GDM1 (cell line): ENCODE measurements at places on chromosomes 1 and 21.

DNA sequence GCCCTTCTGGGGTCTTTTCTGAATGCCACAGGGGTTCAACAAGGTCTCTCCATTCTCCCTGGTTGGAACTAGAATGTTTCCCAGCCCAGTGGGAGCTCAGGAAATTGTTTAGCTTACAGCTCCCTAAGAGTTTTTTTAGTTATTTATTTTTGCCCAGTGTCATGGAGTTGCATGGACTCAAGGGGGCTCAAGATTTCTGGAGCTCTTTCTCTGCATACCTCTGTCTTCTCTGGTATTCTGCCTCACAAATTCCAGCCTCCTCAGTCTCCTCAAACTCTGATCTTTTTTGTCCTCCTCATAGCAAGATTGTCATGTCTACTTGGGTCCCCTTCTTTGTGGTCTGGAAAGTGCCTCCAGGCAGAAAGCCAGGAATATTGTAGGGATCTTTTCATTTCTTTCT is 15.9 kb upstream of the PPP2R5A start:
- DNase-seq: no peak

DNA sequence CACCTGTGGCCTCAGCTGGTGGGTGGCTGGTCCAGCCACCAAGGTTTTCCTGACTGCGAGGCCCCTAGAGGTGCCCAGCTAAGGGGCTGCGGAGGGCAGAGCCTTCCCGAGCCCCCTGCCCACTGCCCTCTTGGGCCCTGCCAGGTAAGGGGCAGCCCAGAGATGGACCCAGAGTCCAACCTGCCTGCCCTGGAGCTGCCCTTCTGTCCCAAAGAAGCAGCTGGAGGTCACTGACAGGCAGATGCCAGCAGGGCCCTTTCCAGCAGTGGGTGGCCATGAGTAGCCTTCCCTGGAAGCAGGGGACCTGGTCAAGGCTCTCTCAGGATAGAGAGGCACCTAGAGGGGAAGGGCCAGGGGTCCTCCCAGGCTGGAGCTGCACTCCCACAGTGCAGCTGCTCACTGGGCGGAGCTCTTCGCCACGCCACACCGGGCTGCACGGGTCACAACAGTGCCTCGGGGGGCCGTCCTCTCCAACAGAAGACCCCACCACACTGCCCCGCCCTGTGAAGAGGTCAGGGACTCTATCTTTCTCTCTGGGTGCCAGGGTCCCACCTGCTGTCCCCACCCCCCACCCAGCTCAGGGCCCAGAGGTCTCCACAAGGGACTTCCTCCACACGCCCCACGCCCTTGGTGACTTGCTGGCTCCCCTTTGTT is 10.9 kb upstream of the GNB1 start:
- DNase-seq: no peak

DNA sequence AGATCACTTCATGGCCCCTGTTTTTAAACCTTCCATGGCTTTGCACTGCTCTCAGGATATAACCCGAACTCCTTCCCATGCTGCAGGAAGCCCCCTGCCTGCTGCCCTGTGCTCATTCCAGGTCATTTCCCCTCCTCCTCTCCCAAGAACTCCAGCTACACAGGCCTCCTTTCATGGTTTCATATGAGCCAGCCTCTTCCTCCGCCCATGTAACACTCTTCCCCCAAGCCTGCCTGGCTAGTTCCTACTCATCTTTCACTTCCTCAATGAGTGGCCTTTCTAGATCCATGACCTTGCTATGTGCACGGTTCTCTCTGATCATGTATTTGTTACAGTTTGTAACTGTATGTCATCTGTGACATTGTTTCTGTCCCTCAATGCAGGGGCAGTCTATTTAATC is 3.1 kb upstream of the NCF2 start:
- peak; percentile 24 for DNase-seq

- no peak for DNase-seq
These were observed 8.8 kb upstream of the CCDC27 start for GRCh38 chr1:3743421-3743820.

DNA sequence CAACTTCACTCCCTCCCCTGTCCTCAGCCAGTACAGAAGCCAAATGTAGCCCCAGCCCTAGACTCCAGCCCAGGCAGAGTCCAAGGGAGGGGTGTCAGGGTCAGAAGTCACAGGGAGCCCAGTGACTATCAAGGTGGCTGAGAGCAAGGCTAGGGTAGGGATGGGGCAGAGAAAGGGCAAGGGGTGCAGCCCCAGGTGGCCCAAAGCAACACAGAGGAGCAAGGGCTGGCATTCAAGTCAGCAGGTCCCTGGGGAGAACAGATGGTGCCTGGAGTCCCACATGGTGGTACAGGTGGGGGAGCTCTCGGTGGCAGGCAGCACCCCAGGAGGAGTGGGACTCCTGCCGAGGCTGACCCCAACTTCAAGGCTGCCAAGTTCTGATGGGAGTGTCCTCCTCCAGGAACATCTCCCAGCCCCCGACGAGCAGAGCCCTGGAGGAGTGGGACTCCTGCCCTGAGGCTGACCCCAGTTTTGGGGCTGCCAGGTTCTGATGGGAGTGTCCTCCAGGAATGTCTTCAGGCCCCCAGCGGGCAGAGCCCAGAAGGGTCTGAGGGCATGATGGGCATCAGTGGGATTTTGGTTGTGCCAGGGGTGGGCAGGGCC is 3.7 kb upstream of the DVL1 start:
- no peak for DNase-seq

DNA sequence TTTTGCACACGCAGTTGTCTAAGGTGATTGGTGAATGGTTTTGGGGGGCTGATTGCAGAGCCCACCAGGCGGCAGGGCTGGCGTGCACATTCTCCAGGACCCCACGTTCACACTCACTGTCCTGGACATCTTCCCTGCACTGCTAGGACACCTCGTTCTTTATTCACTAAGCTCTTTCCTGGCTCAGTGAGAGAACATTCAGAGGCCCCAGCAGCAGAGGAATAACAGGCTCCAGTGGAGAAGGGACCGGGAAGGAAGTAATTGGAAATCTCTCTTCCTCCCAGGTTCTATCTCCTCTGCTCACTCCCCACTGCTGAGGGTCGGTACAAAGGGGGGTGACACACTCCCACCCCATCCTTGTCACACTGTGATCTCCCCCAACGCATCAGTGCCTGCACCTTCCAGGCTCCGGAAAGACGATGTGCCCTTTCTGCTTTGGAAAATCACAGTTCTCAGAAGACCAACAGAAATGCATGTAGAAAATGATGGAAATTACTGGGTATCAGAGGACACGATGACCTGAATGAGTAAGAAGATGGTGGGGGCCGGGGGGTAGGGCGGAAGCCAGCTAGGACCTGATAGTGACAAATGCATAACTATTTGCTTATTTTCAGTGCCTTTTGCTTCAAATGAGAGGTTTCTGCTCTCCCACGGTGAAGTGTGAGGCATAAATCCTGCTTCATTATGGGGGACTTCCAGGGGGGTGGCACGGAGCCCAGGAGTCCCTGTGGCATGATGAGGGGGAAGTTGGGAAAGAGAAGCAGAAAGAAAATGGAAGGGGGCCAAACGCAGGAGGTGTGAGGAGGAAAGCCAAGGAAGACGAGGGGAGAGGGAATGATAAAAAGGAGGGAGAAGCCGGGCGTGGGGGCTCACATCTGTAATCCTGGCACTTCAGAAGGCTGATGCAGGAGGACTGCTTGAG is 25.2 kb upstream of the KIF26B start:
- no peak for DNase-seq

DNA sequence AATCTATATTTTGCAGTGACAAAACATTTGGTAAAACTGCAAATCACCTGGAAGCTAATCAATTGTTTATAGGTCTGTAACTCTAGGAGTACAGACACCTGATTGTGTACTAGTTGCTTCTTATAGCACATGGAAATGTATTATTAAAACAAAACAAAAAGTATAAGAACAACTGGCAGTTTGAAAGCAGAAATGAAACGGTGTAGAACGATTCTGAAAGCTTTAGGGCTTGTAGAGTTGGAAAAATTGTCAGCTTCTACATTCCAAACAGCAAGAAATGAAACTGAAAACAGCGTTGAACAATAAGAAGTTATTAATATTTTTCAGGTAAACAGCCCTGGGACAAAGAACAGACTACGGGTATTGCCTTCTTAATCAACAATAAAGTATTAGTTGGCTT is 273.3 kb downstream of the OLFM3 start:
- no peak for DNase-seq

DNA sequence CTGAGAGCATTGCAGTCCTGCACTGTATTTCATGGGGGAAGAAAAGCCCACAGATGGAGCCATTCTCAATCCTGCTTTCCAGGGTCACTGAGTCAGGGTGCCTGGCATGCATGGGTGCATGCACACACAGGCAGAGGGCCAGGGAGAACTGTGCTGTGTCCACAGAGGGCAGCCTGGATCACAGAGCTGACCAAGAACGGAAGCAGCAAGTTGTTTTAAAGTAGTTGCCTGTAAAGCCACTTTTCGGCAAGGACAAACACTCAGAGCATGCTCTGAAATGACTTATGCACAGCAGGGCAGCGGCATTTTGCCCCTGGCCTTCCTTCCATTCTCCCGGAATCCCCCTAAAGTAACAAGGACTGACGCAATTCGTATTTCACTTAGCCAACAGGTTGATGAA is 3.6 kb downstream of the ERG start:
- peak; percentile 18 for DNase-seq

DNA sequence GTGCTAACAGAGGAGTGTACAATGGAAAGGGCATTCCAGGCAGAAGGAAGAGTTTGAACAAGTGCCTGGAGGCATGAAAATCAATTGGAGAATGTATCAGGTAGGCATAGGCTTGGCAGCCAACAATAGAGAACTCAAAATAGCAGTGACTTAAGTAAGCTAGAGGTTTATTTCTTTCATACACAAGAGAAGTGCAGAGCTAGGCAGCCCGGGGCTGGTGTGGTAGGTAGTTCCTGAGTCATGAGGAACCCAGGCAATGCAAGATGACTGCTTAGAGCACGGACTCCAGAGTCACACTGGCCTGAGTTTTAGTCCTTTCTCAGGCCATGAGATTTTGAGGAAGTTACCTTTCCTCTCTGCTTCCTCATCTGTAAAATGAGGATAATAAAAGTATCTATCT is 74.8 kb upstream of the LRRN2 start:
- DNase-seq: no peak

GRCh38 chr21:46096596-46097335 is 1.1 kb upstream of the COL6A2 start:
- no peak for DNase-seq

- DNase-seq: no peak
These were observed 79.5 kb downstream of the SETD4 start for GRCh38 chr21:35980821-35981220.

DNA sequence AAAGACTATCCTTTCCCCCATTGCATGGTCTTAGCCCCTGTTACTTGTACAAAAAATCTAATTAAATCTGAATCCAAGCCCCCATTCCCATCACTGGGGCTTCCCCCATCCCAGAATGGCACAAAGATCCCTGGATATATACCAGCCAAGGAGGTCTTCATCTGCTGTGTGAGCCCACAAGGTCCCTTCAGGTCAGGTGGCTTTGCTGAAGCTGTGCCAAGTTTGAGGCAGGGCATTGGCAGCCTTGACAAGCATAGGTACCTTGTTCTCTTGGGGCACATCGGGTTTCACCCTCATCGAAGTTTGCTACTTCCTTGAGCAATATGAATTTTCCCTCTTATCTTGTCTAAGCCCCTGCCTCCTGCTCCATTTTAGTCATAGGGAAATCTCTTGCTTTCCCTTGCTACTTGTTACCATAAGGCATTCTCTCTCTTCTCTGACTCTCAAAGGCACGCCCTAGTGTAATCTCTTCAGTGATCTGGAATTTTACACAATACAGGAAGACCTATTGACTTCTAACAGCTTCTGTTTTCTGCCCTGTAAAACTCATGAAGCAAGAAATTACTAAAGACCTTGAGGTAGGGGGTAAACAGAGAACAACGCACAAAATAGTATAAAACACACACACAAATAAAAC is 71.4 kb upstream of the COG2 start:
- DNase-seq: no peak

- DNase-seq: no peak
These were observed 52.5 kb upstream of the ZNF648 start for GRCh38 chr1:182113879-182114626.

- DNase-seq: peak; percentile 49
These were observed 73.2 kb upstream of the CNIH3 start for GRCh38 chr1:224542783-224543440.

DNA sequence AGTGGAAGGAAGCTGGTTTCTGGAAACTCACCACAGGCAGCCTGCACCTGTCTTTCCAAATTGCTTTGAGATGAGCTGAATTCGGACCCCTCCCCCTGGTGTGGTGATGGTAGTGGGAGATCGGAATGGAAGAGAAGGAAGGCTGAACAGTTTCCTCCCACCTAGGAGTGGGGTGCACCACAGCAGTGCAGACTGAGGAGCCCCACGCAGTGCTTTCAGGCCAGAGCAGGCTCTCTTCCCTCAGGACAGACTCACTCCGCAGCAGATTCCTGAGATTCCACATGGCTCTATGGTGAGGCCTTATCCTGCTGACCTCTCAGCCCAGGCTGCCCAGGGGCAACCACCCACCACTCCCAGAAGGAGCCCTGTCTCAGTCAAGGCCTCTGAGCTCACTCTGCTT is 80.9 kb downstream of the ATP1A1 start:
- no peak for DNase-seq

- DNase-seq: no peak
These were observed 46.7 kb upstream of the OSBPL9 start for GRCh38 chr1:51570063-51570710.

GRCh38 chr1:227242811-227243682 is 75.2 kb downstream of the CDC42BPA start:
- DNase-seq: no peak

- DNase-seq: no peak
These were observed 109.9 kb upstream of the ADGRL2 start for GRCh38 chr1:81690676-81691453.

GRCh38 chr1:180912211-180912800 is 391 bp upstream of the KIAA1614 start:
- DNase-seq: no peak

DNA sequence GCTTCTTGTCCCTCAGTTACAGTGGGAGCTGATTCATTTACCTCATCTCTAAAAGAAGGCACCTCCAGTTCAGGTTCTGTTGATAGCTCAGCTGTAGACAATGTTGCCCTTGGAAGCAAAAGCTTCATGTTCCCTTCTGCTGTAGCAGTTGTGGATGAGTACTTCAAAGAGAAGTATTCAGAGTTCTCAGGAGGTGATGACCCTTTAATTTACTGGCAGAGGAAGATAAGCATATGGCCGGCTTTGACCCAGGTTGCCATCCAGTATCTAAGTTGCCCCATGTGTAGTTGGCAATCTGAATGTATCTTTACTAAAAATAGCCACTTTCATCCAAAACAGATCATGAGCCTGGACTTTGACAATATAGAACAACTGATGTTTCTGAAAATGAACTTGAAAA is 4.5 kb downstream of the ZBED6 start:
- no peak for DNase-seq

DNA sequence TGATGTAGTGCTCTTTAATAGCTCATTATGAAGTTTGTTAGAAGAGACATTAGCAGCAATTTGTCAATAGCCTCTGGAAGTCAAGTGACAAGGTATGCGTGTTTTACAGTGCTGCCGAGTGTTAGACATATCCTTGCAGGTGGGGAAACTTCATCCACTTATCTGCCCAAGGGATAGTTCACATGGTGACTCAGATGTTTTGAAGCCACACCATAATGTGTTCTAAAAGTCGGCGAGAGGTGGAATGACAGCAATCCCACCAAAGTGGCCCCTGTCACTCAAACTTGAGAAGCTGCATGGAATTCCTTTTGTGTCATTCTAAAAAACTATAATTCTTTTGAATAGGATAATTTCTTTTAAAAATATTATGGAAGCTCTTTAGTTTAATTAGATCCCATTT is 98.1 kb downstream of the RUNX1 start:
- no peak for DNase-seq
